GM23248 (cell line): ENCODE measurements at places on chromosomes 16 and 17. TPM values are rescaled to one million over a fixed set of nuclear protein-coding genes. Genes with fewer than 3 reads are reported as not detected.

- no peak overlapping the region for H3K27ac ChIP-seq
- no peak overlapping the region for H3K4me3 ChIP-seq
- DNase-seq, result peak; percentile 32
- H3K36me3 ChIP-seq, result no peaks in the 10 kb centered on the region
- H3K27me3 ChIP-seq, result no peaks in the 10 kb centered on the region
These were observed 21.5 kb downstream of the MYO18A start for GRCh38 chr17:29158488-29159275.

Gene ABCC3
- 28.3 and 32.0 TPM in 2 replicates for total RNA-seq

Gene MT1E
- total RNA-seq, result 178 TPM in 2 replicates

DNA sequence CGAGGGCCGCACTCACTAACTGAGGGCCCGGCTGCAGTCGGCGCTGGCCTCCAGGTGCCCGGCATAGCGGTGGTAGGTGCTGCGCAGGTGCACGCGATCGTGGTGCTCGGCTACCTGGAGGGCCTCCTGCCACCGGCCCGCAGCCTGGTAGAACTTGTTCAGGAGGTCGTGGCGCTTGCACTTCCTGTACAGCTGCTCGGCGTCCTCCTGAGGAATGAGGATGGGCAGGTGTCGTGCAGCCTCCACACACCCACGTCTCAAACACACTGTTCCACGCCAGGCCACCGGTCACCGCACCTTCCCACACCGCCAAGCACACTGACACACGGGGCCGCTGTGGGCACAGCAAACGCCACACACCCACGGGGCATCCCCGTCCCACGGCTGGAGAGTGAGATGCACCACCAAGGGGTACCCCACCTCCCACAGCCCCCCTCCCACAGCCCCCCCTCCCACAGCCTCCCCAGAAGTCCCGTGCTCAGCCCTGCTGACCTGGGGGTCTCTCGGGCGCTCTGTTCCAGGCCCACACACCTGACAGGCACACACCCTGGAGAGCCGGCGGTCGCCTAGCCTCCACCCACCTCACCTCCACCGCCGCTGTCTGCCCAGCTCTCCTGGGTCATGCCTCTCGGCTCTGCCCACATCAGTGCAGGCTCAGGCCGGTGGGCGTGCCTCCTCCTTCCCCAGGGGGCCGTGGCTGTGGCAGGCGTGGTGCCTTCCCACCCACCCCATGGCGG is 7.4 kb upstream of the TMEM204 start:
- no peak overlapping the region for H3K27ac ChIP-seq
- DNase-seq, result no peak
- no peaks in the 10 kb centered on the region for H3K27me3 ChIP-seq
- no peak overlapping the region for H3K4me3 ChIP-seq

GRCh38 chr17:80992077-80992947 is 671 bp downstream of the CHMP6 start:
- no peaks in the 10 kb centered on the region for H3K27me3 ChIP-seq
- peak; percentile 50 for DNase-seq
- 0 out of 2 replicates have a peak, but pooled peaks cover 14% of the 10 kb centered on the region for H3K4me1 ChIP-seq

GRCh38 chr16:76280421-76281215 is 3.4 kb downstream of the CNTNAP4 start:
- no peak overlapping the region for H3K4me3 ChIP-seq
- no peak overlapping the region for H3K27ac ChIP-seq
- H3K4me1 ChIP-seq, result no peaks in the 10 kb centered on the region
- no peak for DNase-seq
- no peaks in the 10 kb centered on the region for H3K27me3 ChIP-seq

Gene SLC38A8
- not detected in 2 replicates for total RNA-seq

- no peaks in the 10 kb centered on the region for H3K36me3 ChIP-seq
- no peak for DNase-seq
These were observed 15.8 kb downstream of the CIITA start for GRCh38 chr16:10892782-10893318.

GRCh38 chr17:76575570-76575969 is 10.1 kb downstream of the ST6GALNAC2 start:
- no peaks in the 10 kb centered on the region for H3K36me3 ChIP-seq
- DNase-seq, result no peak
- H3K4me1 ChIP-seq, result no peaks in the 10 kb centered on the region
- no peak overlapping the region for H3K4me3 ChIP-seq
- H3K27me3 ChIP-seq, result no peaks in the 10 kb centered on the region
- H3K27ac ChIP-seq, result no peak overlapping the region

Gene CD79B
- not detected in 2 replicates for total RNA-seq

DNA sequence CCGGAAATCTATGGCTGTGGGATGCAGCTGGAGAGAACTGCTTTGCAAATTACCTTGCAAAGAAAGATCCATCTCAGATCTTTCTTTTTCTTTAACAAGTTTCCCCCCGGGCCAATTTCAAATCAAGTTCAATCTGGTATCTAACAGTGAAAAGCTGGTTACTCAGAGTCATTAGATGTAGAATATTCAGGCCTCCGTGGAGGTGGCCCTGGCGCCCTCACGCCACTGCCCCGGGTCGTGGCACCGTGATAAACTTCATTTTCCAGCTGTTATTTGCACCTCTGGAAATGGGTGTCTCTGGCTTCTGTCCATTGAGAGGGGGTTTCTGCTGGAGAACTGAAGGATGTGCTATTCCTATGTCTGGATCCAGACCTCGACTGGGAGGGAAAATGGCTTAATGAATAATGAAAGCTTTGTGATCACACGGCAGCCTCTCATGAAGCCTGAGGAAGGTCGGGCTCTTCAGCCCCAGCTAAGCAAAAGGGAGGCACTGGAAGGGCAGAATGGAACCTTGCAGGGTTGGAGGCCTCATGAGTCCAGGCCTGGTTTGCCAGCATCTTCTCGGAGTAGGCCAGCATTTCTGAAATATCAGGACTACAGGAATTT is 30.5 kb downstream of the CACNG4 start:
- no peak for DNase-seq
- H3K4me3 ChIP-seq, result no peak overlapping the region
- H3K36me3 ChIP-seq, result no peaks in the 10 kb centered on the region
- no peaks in the 10 kb centered on the region for H3K4me1 ChIP-seq
- H3K27ac ChIP-seq, result no peak overlapping the region

GRCh38 chr16:84049403-84050060 is 6.9 kb upstream of the SLC38A8 start:
- H3K4me3 ChIP-seq, result no peak overlapping the region
- no peaks in the 10 kb centered on the region for H3K27me3 ChIP-seq
- H3K27ac ChIP-seq, result no peak overlapping the region
- no peak for DNase-seq
- peaks cover 5% of the 10 kb centered on the region; the same call in 1 of the 2 replicates for H3K36me3 ChIP-seq
- no peaks in the 10 kb centered on the region for H3K4me1 ChIP-seq

Gene NPIPB6
- 0.32 TPM in 1 of 2 replicates, not detected in the other for total RNA-seq

GRCh38 chr16:50103764-50104163 is 38.0 kb downstream of the HEATR3 start:
- DNase-seq, result peak; percentile 53
- peaks cover 15% of the 10 kb centered on the region for H3K4me1 ChIP-seq
- H3K36me3 ChIP-seq, result peaks cover 58% of the 10 kb centered on the region
- no peak overlapping the region for H3K27ac ChIP-seq
- no peak overlapping the region for H3K4me3 ChIP-seq

Gene CDH1
- not detected in 2 replicates for total RNA-seq

DNA sequence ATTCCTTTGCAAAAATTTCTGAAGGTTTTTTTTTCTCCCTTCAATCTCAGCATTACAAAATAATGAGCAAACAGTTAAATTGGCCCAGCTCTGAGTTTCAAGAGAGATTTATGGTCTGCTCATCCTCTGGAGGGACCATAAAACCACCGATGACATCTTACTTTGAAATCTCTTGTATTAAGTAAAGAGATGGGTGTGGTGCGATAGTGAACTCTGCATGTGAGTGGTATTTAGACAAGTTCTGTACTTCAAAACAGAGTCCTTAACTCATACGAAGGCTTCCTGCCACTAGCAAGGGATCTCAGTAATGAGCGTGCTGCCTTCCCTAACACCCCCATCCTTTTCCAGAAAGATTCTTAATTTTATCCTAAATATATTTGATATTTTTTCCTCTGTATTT is 2.1 kb downstream of the FAM20A start:
- peak overlapping the region; percentile 80 for H3K4me3 ChIP-seq
- peak overlapping the region; percentile 71 for H3K27ac ChIP-seq
- H3K36me3 ChIP-seq, result no peaks in the 10 kb centered on the region
- peaks cover 36% of the 10 kb centered on the region for H3K4me1 ChIP-seq
- DNase-seq, result peak; percentile 90

DNA sequence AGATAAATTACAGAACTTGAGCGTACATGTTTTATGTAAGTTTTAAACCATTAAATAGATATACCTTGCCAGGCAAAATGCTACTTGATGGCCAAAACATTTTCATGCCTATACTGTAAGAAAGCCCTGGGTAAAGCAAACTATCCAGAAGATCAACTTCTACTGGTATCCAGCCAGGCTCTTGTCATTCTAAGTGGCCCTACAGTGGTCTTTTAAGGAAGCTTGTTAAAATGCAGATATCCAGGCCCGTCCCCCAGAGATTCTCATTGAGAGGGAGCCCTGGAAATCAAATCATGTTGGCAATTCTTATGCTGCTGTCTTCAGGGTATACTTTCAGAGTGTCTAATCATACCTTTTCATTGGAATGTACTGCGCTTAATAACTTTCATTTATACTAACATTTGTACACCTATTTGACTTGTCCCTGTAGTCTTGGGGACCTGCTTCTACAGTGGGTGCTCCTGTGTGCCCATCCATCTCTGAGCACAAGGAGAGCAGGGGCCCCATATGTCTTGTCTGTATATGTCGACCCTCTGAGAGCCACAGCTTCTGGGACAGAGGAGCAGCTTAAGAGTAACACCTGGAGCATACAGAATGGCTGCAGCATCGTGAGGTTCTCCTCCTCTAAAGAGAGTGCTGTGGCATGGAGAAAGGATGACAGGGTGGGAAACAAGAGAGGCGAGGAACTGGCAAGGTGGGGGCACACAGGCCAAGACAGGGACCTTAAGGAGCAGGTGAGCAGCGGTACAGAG is 43.6 kb upstream of the ANKFY1 start:
- H3K27ac ChIP-seq, result no peak overlapping the region
- peaks cover 19% of the 10 kb centered on the region for H3K4me1 ChIP-seq
- no peak overlapping the region for H3K4me3 ChIP-seq
- no peak for DNase-seq

DNA sequence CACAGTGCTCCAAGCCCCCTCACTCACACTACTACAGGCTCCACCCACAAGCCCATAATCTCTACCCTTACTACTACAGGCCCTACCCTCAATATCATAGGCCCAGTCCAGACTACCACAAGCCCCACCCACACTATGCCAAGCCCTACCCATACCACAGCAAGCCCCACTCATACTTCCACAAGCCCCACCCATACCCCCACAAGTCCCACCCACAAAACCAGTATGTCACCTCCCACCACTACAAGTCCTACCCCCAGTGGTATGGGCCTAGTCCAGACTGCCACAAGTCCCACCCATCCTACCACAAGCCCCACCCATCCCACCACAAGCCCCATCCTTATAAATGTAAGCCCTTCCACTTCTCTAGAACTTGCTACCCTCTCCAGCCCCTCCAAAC is 13.8 kb downstream of the RIPOR1 start:
- DNase-seq, result peak; percentile 77
- H3K4me3 ChIP-seq, result no peak overlapping the region
- no peaks in the 10 kb centered on the region for H3K27me3 ChIP-seq
- no peaks in the 10 kb centered on the region for H3K4me1 ChIP-seq

DNA sequence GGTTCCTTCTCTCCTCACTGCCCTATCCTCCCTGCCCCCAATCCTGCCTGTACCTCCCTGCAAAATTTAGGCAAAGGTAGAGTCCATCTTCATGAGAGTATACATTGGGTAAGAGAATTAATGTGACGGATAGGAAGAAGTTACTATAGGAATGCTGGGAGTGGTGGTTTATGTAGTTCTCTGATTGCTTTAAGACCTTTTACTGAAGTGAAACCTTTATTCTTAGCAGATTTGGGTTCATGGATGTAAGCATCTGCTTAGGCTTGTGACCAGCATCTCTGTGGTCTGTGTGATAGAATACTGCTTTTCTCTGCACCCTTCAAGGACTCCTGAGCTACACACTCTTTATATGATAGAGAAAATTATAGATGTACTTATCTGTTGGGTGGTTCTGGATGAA is 127.3 kb downstream of the PRKCA start:
- peaks cover 29% of the 10 kb centered on the region for H3K4me1 ChIP-seq
- H3K27ac ChIP-seq, result no peak overlapping the region
- no peak for DNase-seq
- no peaks in the 10 kb centered on the region for H3K36me3 ChIP-seq
- H3K27me3 ChIP-seq, result no peaks in the 10 kb centered on the region

Gene ASPHD1
- 6.9 and 18.7 TPM in 2 replicates for total RNA-seq

Gene TMEM235
- total RNA-seq, result not detected in 2 replicates

GRCh38 chr16:81752876-81753227 is 26.2 kb upstream of the PLCG2 start:
- DNase-seq, result no peak
- no peaks in the 10 kb centered on the region for H3K4me1 ChIP-seq
- no peak overlapping the region for H3K27ac ChIP-seq
- no peaks in the 10 kb centered on the region for H3K27me3 ChIP-seq
- H3K4me3 ChIP-seq, result no peak overlapping the region
- no peaks in the 10 kb centered on the region for H3K36me3 ChIP-seq

GRCh38 chr17:75876938-75877751 is 1.2 kb downstream of the TRIM47 start:
- DNase-seq, result peak; percentile 94
- H3K36me3 ChIP-seq, result no peaks in the 10 kb centered on the region
- peak overlapping the region; percentile 41 for H3K27ac ChIP-seq
- H3K4me3 ChIP-seq, result peak overlapping the region; percentile 63
- H3K27me3 ChIP-seq, result peaks cover 12% of the 10 kb centered on the region

Gene AOC2
- total RNA-seq, result 0.13 and 0.22 TPM in 2 replicates

DNA sequence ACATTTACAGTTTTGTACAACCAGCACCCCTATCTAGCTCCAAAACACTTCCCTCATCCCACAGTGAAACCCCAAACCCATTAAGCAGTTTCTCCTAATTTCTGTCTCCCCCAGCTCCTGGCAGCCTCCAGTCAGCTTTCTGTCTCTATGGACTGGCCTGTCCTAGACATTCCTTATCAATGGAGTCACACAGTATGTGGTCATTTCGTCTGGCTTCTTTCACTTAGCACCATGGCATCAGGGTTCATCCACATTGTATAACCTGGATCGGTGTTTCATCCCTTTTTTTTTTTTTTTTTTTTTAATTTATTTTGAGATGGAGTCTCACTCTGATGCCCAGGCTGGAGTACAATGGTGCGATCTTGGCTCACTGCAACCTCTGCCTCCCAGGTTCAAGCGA is 68.5 kb downstream of the ZDHHC7 start:
- no peaks in the 10 kb centered on the region for H3K36me3 ChIP-seq
- H3K4me1 ChIP-seq, result peaks cover 17% of the 10 kb centered on the region
- H3K27me3 ChIP-seq, result no peaks in the 10 kb centered on the region
- H3K27ac ChIP-seq, result no peak overlapping the region
- H3K4me3 ChIP-seq, result no peak overlapping the region
- peak; percentile 40 for DNase-seq

Gene PRAC2
- not detected in 2 replicates for total RNA-seq

Gene MYADML2
- not detected in 2 replicates for total RNA-seq
